ENCODE measurements at places on chromosomes 6 and 20.

- DNase-seq, result no peak
Observed at GRCh38 chr6:158374020-158374419, 61.8 kb downstream of the TULP4 start.

DNA sequence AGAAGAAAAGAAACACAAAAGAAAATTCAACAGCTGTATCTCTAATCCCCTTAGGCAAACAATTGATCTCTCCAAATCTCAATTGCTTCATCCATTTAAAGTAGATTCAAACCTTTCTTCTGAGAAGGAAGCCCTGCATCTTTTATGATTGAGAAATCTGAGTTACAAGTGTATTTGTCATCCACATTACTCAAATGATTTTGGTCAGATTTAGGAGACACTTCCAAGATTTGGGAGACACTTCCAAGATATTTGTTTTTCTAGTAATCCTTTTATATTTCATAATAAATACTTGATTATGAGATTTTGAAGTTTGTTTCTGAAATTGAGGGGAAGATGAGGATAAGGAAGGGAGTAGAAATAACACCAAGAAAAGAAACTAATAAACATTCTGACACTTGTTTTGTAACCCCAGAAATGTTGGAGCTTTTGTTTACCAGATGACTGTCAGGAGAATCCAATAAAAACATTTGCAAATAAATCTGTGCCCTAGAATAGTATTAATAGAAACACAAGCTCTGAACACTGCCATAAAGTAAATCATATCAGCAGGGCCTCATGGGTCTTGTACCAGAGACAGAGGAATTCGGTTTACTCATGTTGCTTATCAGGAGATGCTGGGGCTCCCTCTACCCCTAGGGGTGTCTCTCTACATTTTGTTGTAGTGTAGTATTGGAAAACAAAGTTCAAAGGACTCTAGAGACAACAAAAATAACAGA lies 314.3 kb upstream of the NT5E start:
- no peak for DNase-seq

DNA sequence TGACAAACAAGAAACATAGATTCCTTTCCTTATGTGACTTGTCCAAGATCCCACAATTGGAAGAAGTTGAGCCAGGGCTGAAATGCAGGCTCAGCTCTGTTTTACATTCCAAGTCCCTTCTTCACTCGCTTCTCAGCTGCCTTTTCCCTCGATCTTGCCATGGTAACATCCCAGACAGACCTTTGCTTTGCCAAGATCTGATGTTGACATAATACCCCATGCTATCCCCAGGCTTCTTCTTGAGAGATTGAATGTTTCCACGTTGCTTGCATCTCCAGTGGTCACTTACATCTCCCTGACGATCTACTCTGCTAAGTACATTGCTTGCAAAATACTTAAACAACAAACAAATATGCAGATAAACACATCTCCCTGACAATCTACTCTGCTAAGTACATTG lies 63.5 kb downstream of the TBXT start:
- DNase-seq, result no peak

GRCh38 chr6:109323241-109323640 lies 59.0 kb downstream of the CD164 start:
- no peak for DNase-seq

DNA sequence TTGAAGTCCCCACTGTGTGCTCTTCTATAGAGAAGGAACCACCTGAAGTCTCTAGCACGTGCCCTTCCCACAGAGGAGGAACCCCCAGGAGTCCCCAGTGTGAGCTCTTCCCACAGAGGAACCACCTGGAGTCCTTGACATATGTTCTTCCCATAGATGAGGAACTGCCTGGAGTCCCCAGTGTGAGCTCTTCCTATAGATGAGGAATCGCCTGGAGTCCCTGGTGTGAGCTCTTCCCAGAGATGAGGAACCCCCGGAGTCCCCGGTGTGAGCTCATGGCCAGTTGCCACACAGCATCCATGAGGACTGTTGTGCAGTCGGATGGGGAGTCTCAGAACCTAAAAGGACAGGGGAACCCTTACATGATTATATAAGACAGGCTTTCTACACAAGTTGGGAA lies 158.1 kb upstream of the THBS2 start:
- no peak for DNase-seq

DNA sequence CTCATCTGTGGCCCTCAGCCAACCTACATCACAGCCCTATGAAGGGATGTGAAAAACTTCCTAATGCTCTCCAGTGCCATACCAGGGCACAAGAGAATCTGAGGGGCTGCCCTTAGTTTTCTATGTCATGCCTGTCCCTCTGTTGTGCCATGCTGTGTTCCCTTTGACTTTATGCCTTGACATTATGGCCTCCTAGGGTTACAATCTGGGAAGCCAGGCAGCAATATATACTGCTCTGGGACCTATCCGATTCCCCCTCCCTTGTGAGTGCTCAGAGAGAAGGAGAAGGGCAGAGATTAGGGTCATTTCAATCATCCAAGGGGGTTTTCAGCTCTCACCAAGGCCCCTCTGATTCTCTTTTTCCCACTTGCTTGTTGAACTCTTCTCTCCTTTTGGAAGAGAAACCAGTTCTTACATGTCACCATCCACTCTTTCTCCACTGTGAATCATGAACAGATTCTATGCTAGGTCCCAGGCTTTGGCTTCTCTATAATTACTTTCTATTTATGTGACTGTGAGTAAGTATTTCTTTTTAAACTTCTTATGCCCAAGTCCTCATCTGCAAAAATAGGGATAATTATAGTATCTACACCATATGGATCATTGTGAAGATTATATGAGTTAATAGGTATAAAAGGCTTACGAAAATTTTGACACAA lies 14.2 kb upstream of the FRK start:
- no peak for DNase-seq

- peak; percentile 18 for DNase-seq
Observed at GRCh38 chr20:6868861-6869260, 101.4 kb downstream of the BMP2 start.

DNA sequence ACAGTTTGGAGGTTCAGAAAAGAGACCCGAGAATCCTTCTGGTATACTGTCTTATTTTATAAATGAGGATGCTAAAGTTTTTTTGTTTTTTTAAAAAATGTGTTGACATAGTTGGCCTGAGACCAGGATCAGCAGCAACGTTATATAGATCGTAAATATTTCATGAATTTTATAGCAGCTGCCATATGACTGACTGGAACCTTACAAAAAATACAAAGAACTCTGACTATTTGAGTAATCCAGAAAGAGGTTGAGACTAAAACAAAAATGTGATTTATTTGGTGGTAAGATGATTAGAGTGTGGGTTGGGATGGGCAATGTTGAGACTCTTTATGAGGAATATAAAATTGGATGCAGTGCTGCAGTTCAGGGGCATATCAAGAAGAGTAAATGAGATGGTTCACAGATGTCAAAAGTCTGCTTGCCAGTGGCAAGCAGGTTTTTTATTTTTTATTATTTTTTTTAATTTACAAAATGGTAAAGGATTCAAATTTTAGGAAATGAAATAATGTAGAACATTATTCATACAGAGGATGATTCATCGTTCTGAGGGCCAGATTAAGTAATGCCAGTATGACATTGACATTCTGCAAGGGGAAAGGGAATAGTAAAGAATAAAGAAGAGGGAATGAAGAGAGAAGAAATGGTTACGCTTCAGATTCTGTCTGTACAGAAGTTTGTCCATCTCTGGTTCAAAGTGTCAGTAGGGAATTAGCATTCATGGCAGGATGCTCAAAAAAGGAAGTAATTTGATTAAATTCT lies 58.5 kb downstream of the SCAF8 start:
- no peak for DNase-seq

- DNase-seq, result no peak
Observed at GRCh38 chr20:45997187-45997586, 11.5 kb upstream of the MMP9 start.

- DNase-seq, result no peak
Observed at GRCh38 chr20:52078289-52078688, 113.3 kb downstream of the ZFP64 start.

- no peak for DNase-seq
Observed at GRCh38 chr20:58231683-58232082, 3.2 kb upstream of the ANKRD60 start.

DNA sequence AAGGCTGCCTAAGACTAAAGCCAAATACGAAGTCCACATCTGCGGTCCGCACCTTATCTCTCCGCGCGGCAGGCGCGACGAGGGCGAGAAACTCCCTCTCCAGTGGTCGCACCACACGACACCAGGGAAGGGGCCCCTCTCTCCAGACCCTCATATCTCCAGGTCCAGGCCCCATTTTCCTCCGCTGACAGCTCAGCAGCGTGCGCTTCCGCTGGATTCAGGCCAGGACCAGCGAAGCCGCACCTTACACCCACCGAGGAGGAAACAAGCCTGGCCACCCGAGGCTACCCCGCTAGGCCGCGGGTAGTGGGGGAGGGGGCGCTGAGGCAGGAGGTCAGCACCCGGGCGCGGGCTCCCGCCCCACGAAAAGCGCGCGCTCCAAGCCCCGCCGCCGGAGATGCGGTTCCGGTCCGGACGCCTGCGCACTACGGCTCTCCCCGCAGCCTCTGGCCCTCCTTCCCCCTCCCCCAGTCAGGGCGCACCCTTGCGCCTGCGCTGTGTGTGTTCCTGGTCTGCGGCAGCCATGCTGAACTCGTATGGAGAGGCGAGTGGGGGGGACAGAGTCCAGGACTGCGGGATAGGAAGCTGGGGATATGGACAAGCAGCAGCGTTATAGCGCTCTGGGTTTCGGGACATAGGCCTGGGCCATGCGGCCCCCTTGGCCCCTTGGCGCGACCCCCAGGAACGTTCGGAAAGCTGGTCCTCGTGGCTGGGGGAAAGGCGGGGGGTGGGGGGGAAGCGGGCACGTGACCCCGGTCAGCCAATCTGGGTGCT lies at the start of gene BRD2:
TSS of gene BRD2 (plus strand) at position 502 of the 774 bp plus-strand sequence. CDS start 4,305 bp downstream, outside the sequence.
- DNase-seq, result peak; percentile 95

DNA sequence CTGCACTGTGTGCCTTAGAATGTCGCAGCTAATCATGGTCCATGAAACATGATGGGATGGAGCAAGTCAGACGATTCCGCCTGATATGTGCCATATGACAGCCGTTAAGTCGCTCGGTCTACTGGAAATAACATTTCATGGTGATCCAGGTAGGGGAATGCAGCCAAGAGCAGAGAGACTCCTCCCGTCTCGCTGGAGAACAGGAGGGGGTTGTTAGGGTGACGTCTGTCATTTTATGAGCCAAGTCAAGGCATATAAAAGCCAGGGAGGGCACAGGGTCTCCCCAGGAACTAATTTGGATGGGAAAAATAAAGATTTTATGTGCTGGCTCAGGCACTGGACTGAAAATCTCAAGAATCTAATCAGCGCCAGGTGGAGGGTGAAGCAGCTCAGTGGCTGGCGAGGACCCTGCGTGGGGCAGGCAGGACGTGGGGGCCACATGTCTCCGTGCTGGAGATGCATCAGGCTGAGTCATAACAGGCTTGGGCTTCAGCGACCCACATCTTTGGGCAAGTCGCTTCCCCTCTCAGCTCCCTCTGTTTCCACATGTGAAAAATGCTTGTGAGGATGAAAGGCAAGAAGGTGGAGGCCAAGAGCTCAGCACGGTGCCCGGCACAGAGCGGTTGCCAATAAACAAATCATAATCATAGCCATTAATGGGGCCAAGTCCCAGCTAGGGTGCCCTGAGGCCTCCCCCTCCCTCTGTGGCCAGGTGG lies 234.6 kb downstream of the ANKRD60 start:
- no peak for DNase-seq

Data from GDM1 (cell line).